ENCODE measurements at places on chromosomes 5 and 9.
A peak's percentile ranks its signal among the peaks of the same experiment; 100 is the strongest.

DNA sequence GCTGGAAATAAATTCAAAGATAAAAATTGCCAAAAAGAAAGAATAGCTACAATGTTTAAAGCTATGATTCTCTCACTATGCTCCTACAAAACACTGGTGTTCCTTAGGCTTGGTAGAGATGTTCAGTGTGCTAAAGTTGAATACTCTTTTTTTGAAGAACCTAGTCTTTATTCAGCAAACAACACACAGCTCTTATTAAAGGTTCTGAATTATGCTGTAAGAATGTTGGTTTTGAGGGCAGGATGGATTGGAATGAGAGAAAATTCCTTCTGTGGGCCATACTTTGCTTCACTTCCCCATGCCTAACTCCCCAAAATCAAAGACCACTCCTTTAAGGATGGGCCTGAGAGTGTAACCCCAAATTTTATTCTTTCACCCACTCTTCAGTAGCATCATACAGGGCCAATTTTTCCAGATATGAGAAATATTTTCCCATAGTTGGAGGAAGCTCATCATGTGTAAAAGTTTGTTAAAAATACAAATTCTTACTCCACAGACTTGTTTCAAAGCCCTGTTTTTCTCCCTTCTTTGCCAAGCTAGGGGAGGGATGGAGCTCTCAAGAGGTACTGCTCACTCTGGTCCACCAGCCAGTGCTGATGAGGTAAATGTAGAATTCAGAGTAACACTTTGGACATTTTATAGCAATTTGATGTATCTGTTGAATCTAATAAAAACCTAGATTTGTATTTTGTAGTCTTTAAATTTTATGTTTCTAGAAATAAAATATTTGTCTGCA lies 99.3 kb downstream of the GDNF start:
- DNase-seq: no peak

GRCh38 chr9:89714321-89714720 lies 109.5 kb downstream of the GADD45G start:
- no peak for DNase-seq

DNA sequence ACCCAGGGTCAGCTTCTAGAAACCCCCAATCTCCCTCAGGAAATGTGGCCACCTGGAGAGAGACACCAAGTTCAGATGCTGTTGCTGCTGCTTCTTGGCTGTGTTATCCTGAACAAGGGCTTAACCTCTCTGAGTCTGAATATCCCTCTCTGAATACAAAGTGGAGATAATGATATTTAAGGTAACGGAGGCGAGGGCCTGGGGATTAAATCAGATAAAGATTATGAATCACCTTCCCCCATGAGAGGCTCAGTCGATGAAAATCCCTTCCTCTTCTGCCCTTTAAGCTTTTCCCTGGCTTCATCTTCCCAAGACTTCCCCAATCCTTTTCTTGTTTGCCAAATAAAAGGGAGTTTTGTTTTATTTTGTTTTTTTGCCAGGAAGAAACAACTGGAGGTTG lies 8.1 kb upstream of the CPLX2 start:
- DNase-seq: no peak

GRCh38 chr9:135053133-135053532 lies 34.3 kb upstream of the OLFM1 start:
- peak; percentile 45 for DNase-seq

GRCh38 chr9:112371060-112371459 lies 8.8 kb upstream of the HSDL2 start:
- no peak for DNase-seq

- DNase-seq: no peak
Measured at GRCh38 chr5:7789567-7789966, 61.4 kb downstream of the CFAP90 start.

DNA sequence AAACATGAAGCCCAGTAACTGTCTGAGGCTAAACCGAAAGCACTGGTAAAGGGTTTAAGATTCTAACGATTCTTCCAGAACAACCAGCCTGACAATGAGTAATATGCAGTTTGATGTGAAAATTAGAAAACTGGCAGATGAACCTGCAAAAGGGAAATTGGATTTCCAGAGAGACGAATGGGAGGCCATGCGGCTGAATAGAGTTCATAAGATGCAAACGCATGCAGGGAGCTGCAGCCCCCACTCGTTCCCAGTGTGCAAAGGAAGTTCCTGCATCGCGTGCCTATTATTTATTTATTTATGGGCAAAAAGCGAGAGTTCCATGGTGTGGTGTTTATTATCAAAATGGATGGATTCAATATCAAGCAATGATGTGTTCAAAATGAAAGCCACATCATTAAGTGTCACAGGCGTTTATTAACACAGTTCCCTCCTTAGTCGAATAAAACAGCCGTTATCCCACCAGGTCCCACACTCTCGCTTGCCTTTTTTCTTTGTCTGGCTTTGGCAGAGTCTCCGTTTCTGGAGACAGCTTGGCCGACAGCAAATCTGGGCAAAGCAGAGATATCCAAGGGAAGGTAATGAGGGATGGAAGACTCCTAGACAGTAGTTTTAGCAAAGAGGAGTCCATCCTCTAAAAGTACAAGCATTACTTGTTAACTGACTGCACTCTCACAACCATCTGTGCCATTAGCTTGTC lies 451.4 kb downstream of the KDM4C start:
- no peak for DNase-seq

DNA sequence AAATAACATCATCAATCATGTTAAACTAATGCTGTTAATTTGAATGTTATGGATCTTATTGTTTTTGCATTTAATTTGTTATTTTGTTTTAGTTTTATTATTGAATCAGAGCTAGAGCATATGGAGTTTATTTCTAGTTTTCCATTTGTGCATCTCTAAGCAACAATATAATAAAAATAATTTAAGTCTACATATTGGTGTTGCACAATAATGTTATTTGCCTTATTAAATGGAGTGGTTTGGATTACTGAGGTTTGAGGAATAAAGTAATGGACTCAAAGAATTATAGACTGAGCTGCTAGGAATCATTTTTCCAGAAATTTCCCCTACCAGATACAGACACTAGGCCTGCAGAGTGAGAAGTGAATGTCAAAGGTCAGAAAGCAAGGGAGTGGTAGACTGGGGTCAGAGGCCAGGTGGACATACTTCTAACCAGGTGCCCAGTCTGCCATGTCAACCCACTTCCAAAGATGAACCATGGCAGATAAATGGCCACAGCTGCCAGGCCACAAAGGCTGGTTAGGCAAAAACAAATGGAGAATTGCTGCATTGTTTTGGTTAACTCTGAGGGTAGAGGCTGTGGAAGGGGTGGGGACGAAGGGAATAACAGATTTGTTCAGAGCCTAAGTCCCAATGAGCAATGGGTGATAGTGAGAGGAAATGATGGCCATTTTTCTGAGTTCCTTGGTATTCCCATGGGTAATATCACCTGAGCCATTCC lies 113.1 kb downstream of the FBXL7 start:
- no peak for DNase-seq

- DNase-seq: no peak
Measured at GRCh38 chr9:1400983-1401382, 350.8 kb downstream of the DMRT2 start.

- no peak for DNase-seq
Measured at GRCh38 chr5:93748875-93749397, 7.5 kb upstream of the POU5F2 start.

GRCh38 chr5:152356506-152356905 lies 48.6 kb downstream of the NMUR2 start:
- no peak for DNase-seq

GRCh38 chr9:118529624-118530214 lies 825.5 kb downstream of the TLR4 start:
- no peak for DNase-seq

DNA sequence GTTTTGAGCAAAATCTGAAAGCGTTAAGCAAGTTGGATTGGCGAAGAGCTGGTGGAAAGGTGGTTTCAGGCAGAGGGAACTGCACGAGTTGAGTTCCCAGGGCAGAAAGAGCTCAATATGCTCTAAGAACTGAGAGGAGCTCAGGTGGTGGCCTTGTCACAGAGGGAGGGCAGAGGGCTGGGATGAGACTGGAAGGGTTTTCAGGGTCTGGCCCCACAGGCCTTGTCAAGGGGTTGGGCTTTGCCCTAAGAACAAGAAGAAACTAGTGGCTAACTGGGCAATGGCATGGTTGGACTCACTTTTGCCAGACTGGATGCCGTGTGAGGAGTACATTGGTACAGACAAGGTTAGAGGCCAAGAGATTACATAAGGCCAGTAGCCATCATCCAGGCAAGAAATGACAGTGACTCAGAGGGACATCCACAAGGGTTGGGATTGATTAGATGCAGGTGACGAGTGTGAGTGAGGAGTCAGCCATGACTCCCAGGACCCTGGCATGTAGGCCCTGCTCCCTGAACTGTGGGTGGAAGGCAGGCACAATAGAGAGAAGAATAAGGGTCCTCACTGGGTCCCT lies 75.1 kb upstream of the SMIM23 start:
- DNase-seq: no peak

- DNase-seq: no peak
Measured at GRCh38 chr5:149238540-149238939, 33.1 kb upstream of the AFAP1L1 start.

DNA sequence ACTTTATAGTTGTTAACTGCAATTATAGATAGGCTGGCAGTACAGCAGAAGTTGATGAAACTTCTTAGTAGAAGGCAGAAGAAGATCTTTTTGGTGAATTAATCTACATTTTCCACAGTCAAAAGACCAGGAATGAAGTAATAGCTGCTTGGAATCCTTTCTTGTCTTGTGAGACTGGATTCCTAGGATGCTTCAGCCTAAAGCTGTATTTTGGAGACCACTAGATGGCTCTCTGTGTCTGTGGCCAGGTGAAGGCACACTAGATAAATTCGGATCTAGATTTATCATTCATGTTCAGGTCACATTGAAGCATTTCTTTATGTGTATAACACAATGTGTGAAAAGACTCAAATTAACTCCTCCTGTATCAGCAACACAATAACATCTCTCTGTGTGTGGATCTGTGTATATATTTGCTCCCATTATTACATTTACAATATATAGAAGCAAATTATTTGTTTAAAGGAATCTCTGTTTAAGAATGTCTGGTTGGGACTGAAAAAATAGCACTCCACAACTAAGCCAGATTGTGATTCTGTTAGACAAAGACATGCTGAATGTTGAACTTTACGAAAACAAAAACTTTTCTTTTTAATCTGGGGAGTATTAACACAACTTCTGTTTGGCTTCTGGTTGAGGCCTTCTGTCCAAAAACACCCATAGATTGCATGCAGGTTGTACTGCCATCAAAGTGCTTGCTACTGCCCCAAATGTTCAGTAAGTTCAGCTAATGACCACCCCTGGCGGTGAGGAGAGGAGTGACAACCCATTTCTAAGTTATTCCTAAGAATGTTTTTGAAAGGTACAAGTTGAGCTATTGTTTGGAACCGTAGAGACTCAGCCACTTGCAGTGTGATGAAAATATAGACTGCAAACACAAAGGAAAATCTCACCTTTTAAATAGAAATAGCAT lies 10.6 kb downstream of the GRIN3A start:
- DNase-seq: no peak

DNA sequence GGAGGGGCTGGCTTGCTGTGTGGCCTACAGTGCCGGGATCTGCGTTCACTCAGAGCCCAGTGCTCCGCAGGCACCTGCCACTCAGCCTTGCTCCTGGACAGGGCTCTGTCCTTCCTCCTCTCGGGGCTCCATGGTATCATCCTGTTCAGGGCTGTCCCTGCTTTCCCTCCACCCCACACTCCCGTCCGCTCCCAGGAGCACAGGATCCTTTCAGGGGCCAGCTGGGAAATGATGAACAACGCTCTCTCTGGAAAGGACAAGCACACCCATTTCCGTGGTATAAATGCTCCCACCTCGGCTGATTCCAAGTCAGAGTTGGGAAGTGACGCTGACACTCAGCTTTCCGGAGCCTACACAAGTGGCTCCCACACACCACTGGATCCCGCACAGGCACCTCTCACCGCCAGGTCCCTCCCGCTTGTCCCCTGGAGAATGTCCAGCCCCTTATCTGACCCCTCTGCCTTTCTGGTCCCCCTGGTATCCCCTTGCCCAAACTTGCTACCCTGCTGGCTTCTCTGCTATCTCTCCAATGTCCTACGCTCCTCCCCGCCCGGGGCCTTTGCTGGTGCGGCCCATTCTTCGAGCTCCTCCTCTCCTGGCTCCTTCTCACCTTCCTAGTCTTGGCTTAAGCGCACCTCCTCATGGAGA lies 21.3 kb downstream of the HMCN2 start:
- peak; percentile 60 for DNase-seq

GRCh38 chr5:149227168-149227826 lies 44.4 kb upstream of the AFAP1L1 start:
- no peak for DNase-seq

- no peak for DNase-seq
Measured at GRCh38 chr5:137828180-137828579, 39.5 kb upstream of the MYOT start.

DNA sequence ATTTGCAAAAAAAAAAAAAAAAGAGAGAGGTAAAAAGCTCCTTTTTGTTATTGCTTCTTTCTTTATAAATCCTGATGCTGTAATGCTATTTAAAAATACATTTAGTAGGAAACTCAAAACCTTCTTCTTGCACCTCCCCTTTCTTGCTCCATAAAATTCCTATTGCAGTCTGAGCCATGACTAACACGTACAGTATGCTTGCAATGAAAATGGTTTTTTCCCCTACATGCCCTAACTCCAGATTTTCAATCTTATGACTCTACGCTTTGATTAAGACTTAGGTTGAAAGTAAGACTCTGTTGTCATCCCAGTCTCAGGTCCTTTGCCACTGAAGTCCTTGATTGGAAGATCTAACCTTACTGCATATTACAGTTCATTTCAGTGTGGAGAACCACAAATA lies 23.9 kb downstream of the FGF10 start:
- no peak for DNase-seq

DNA sequence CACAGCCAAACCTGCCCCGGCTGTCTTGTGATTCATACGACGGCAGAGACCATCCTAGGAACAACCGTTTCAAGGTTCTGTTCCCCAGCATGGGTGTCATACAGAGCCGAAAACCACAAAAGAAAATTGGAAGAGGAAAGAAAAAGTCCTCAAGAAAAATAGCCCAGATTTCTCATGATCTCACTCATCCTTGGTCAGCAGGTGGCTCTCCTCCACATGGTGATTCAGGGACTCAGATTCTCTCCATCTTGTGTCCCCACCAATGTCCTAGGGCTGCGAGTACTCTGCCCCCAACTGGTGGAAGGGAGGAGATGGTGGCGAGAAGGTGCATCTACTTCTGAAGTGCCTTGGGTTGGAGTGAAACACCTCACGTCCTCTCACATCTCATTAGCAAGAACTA lies 25.6 kb downstream of the PDZD2 start:
- DNase-seq: no peak

DNA sequence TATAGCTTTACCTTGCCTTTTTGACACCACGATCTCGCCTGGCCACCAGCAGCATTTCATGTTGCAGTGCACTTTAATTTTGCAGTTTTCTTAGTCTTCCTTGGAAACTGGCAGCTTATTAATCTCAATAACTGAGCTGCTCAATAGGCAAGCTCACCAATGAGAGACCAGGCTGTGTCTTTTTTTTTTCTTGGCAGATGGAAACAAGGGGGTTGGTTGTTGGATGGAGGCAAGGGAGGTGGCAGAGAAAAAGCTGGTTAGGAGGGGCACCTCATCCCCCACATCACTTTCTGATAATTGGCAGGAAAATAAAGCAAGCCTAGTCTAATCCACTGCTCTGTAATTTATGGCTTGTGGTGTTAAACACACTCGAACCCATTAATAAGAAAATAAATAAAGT lies 324.5 kb upstream of the WWC1 start:
- DNase-seq: no peak

GRCh38 chr5:114999176-114999575 lies 170.5 kb downstream of the TRIM36 start:
- DNase-seq: no peak

GRCh38 chr5:176564002-176564401 lies 14.9 kb downstream of the CDHR2 start:
- no peak for DNase-seq
